Activated CD4-positive, alpha-beta T cell treated with anti-CD3 and anti-CD28 coated beads for 24 hours (primary cell): ENCODE measurements at places on chromosomes 7 and 10.

DNA sequence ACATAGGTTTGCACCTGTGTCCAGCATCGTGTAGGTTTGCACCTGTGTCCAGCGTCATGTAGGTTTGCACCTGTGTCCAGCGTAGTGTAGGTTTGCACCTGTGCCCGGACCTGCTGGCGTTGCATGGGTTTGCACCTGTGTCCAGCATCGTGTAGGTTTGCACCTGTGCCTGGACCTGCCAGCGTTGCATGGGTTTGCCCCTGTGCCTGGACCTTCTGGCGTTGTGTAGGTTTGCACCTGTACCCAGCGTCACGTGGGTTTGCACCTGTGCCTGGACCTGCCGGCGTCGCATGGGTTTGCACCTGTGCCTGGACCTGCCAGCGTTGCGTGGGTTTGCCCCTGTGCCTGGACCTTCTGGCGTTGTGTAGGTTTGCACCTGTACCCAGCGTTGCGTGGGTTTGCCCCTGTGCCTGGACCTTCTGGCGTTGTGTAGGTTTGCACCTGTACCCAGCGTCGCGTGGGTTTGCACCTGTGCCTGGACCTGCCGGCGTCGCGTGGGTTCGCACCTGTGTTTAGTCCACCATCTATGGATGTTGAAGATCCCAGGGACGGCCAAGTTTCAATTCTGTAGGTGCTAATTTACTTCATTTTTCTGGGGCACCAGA is 158.0 kb downstream of the WDR37 start:
- DNase-seq = no peak

DNA sequence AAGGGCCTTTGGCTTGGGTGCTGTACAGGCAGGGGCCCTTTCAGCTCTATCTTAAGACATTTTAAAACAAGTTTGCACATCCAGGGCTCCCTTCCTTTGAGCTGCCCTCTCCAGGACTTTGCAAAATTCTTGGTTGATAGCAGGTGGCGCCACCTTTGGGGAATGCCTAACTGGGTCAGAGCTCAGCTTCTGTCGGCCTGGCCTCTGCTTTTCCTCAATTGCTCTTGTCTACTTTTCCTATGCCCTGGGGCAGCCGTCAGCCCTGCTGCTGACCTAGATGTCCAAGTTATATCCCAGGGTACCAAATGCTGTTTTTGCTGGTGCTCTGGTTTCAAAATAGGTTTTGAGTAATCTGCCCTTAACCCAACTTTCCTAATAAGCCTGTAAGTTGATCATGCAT is 65.8 kb downstream of the APBB1IP start:
- DNase-seq = no peak

- no peak for DNase-seq
These were observed 102.1 kb downstream of the WDFY4 start for GRCh38 chr10:48786606-48787282.

DNA sequence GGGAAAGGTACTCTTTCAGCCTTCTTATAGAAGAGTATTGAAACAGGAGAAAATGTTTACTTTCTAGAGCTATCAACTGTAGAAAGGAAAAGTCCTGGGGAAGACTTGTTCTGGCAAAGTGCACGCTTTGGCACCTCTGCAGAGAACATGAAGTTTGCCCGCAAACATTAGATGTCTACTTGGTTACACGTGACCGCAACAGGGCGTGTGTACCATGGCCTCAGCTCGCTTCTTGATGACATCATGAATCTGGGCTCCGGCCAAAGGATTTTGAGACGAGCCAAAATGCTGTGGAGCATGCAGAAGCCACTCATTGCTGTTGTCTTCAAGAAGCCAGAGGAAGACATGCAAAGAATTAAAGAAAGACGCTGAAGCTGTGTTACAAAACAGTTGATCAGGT is 8.6 kb upstream of the TAS2R60 start:
- no peak for DNase-seq

GRCh38 chr7:119720541-119720940 is 552.4 kb upstream of the KCND2 start:
- no peak for DNase-seq
